ENCODE measurements at places on chromosomes 7 and 10.

DNA sequence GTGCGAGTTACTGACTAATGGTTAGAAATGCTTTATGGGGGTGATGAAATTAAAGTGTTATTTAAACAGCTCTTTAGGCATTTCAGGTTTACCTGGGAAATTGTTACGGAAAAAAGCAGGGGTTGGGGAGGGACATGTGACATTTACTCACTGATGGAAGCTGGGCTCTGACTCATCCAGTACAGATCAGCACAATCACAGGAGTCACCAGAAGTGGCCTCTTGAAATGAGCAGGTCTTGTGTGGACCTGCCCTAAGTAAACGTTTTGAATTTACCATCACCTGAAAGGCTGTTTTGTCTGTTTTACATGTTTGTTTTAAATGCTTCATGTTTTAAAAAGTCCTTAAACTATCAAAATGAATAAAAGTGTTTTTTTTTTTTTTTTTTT lies 2.3 kb downstream of the GLRX3 start:
- no peak for DNase-seq

DNA sequence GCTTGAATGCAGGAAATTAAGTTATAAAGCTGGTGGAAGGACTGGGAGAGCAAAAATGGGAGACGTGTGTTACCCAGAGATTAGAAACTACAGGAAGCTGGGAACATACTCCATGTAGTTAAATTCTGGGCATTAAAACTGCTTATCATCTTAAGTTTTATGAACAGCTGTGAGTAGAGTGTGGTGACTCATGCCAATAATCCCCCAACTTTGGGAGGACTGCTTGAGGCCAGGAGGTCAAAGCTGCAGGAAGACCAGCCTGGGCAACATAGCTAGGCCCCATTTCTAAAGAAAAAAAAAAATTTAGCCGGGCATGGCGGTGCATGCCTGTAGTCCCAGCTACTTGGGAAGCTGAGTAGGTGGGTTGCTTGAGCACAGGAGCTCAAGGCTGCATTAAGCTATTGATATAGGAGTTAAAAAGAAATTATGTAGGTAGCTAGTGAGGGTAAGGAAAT lies 56.2 kb upstream of the SEPHS1 start:
- DNase-seq = no peak

DNA sequence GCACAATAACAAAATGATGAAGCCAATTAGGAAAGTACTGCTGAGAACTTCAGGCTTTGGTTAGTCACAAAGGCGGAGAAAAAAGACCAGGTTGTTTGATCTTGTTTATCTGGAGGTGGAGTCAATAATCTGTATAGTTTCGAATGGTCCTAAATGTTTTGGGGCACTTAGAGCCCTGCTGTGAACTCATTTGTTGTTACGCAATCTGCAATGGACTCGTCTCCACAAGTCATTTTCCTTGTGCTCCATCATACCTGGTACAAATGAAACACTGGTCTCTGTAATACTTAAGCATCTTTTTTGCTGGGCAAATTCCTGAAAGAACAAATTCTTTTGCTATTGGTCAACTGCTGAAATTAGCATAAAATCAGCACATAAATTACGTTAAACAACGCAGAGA lies 430.5 kb downstream of the GATA3 start:
- DNase-seq = no peak

- no peak for DNase-seq
These were observed 32.8 kb upstream of the CFAP46 start for GRCh38 chr10:132974886-132975830.

GRCh38 chr7:81845744-81846241 lies 75.9 kb upstream of the HGF start:
- no peak for DNase-seq

- DNase-seq = no peak
These were observed 87.0 kb downstream of the TBXAS1 start for GRCh38 chr7:139915864-139916716.

GRCh38 chr10:53357587-53357986 lies 585.0 kb upstream of the MBL2 start:
- DNase-seq = no peak

GRCh38 chr7:66377714-66378113 lies 172.6 kb downstream of the TPST1 start:
- DNase-seq = no peak

DNA sequence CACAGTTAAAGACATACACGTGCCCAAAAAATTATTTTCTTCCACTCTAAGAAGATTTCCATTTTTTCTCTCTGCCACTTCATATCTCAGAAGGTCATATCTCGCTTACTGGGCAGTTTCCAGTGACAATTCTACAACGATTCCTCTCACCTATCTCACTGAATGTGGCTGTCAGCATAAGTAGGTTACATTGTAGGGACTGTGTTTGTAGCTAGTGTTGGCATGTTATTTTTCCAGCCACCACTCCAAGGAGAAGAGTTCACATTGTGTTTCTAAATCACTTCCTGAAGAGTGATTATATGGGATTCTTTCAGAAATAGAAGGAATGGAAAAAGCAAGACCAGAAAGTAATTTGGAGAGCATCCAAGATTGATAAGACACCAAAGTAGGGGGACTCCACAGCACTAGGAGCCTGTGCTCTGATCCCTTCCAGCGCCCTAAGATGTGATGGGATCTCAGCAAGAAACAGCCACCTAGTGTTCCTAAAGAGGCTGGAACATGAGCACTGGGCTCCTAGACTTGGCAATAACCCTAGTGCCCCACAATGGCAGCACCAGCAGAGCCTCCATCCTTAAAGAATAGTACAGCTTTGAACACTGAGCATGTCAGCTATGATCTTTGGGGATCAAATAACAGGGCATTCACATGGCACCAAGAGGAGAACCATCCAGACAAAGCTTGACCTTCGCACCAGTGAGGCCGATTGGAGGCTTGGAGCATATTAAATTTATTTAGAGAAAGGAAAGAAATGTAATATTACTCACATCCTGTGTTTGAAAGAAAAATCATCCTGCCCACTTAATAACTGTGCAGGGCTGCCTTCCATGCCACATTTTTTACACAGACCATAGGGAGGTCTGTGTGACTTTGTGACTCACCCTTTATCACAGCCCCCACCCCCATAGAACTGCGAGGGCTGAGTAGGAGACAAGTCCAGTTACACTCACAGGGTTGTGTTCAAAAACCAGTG lies 51.8 kb downstream of the CAV1 start:
- no peak for DNase-seq

GRCh38 chr7:133959505-133959904 lies 167.6 kb upstream of the LRGUK start:
- no peak for DNase-seq

DNA sequence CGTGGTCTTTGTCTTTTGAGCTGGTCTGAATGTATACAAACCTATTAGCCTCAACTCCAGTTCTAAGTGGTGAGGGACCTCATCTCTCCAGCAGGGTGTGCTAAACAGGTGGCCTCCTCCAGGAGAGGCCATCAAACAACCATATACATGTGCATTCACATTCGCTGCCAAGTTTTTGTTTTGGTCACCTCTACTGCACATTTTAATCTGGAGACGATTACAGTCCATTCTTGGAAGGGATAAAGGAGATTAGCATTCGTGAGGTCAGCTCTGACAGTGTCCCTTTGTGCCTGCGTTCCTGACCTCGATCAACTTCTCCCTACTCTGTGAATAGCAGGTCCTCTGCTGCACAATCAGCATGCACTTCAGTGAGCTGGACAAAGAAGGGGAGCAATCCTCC lies 60.8 kb downstream of the RHOBTB1 start:
- no peak for DNase-seq
